ENCODE measurements at places on chromosomes 6 and 20.

- no peak for DNase-seq
Measured at GRCh38 chr20:58794510-58795180, 56.1 kb downstream of the GNAS-AS1 start.

GRCh38 chr20:57440678-57441509, 49.7 kb downstream of the RBM38 start:
- no peak for DNase-seq

- no peak for DNase-seq
Measured at GRCh38 chr6:54206510-54206909, 95.3 kb downstream of the MLIP start.

DNA sequence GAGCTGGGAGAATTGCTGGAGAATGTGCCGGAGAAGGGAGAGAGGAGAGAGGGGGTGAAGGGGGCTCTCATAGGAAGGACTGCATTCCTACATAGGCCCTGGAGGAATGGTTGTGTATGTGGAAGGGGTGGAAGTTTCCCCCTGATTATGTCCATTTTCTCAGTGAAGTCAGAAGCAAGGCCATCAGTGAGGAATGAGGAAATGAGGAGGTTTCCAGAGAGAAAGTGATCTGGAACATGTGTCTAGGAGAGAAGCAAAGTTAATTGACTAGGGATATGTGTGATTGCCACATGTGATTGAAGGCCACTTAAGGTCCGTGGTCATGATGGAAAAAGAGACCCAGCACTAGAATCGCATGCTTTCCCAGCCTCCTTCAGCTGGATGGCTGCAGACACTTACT, 42.3 kb downstream of the TBPL1 start:
- DNase-seq: no peak

DNA sequence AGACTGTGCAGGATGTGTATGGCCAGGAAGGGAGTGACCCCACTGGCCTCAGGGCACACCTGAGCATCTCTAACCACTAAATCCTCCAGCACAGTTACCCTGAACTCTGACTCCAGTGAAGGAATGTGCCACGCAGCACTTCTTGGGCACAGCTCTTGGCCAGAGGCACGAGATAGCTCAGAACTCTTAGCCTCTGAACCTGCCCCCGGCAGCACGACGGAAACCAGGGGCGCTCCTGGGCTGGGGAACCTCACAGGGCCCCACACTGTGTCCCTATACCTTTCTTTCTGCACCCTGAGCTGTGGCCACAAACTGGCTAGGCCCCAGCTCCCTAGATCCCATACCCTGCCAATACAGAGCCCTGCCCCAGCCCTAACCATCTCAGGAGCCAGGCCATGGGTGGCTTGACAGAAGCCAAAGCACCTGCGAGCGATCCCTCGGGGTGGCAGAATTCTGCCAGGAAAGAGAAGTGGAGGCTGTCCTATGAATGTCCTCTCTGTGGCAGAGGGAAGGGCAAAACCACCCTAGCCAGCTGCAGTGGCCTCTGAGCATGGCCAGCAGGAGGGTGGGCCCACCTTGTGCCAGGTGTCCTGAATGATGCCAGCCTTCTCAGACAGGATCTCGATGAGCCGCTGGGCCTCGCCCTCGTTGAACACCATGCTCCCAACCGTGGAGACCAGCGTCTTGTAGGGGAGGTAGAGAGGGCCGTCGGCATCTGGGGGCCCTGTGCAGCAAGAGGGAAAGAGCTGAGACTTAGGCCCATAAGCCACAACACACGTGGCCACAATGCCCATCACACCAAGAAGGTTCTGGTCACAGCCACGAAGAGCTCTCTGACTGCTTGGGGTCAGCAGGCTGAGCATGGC, 39.4 kb downstream of the RRBP1 start:
- no peak for DNase-seq

GRCh38 chr6:71290611-71291010, 2.0 kb downstream of the OGFRL1 start:
- DNase-seq: no peak

DNA sequence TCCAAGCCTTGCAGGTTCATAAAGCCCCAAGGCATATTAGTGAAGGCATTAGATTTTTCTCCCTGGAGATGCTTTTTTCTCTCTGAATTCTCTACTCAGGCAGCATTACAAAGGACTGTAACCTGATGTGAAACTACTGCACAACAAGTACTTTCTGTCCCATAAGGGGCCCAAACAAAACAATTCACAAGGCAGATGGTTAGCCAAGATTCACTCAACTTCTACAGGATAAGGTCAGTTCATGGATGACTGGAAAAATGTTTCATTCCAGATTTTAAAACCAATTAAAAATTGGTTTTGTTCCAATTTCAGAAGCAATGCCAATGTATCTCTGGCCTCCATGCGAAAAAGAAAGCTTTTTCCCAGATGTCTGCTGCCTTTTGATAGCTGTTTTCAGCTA, 181.8 kb downstream of the KHDC1L start:
- no peak for DNase-seq

DNA sequence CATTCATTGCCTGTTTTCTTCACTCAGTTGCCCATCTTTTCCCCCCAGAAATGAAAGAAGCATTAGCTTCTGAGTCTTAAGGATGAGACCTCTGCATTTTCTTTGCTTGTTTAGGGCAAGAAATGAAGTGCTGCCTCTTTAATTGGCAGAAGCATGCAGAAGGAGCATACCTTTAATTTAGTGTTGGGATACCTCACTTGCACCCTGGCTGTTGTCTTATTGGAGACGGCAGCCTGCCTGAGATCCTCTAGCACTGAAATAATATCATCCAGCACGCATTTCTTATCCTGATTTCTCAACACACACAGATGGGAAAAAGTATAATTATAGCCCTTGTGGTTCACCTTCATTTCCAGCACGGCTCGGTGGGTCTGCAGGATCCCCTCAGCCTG, 43.1 kb downstream of the PTCHD4 start:
- DNase-seq: no peak

DNA sequence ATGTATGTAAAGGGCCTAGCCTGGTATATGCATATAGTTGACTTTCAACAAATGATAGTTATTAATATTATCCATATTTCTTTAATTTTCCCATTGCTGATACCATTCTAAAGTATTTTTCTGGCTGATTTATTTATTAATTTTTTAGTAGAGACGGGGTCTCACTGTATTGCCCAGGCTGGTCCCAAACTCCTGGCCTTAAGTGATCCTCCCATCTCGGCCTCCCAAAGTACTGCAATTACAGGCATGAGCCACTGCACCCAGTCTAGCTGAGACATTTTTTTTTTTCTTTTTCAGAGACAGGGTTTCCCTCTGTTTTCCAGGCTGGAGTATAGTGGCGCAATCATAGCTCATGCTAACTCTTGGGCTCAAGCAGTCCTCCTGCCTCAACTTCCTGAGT, 29.8 kb upstream of the MROH8 start:
- DNase-seq: no peak

DNA sequence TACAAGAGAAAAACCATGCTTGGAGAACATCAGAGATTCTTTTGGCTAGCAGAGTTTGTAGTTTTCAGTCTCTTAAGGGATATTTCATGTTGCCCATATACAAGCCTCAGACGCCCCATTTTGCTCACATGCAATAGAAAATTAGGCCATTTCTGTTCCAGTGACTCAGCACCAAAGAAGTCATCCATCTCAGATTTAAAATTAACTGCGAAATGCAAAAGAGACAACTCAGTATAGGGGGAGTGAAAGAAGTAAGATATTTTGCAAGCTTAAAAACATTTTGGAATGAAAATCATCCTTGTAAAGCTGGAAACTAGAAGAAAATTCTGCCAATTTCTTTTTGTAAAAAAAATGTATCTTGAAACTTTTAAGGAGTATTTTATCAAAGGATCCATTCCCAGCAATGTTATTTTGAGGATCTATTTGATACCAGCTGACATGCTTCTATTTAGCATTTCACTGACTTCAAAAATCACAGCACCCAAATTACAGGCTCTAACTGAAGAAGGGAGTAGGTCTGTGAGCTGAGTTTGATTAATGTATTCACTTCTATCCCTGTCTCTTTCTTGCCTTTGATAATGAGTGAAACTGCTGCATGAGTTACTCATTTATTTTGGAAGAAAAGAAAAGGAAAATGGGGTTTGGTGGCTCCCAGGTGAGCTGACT, 223.7 kb upstream of the SULF2 start:
- no peak for DNase-seq

GRCh38 chr20:53513168-53513488, 80.5 kb downstream of the ZNF217 start:
- DNase-seq: no peak

DNA sequence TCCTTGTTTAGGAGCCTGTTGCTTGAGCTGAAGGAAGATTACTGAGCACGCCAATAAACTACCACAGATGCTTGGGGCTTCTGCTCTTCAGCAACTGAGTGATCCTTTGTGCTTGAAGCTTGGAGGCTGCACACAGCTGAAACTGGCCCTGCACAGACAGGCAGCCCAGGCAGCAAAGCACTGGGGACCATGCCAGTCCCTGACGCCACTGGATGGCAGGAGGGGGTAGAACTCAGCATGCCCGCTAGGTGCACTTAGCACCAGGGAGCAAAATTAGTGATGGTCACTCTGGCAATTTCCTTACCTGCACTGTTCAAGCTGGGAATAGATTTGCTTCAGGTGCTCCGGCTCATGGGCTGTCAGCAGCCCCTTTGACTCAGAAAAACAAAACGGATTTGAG, 91.5 kb downstream of the FAM50B start:
- DNase-seq: no peak

DNA sequence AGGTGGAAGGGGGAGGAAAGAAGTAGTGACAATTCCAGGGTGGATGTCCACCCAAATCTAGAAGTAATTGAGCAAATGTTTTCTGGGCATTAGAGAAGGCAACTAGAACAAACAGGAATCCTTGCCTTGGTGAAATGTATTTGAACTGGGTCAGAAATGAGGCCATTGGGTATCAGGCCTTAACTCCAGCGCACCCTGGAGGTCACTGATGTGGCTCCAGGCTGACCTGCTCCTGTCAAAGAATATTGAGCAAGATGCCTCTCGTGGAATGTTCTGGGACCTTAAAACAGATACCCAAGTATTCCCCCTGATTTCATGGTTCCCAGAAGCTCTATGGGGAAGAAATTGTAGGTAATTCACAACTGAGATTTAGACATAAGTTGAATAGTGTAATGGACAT, 6.9 kb downstream of the HLA-DPB1 start:
- no peak for DNase-seq

DNA sequence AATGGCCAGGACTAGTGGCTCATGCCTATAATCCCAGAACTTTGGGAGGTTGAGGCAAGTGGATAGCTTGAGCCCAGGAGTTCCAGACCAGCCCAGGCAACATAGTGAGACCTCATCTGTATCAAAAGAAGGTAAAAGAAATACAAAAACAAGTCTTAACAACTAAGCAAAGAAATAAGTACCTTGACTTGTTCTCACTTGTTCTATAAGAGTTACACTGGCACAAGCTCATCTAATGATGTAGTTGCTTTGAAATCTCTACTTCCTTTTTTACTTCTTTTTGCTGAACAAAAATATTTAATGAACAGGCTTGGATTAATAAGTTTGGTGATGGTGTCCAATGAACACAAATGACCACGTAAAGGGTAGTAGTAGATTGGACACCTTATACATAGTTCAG, 72.2 kb downstream of the SGK1 start:
- DNase-seq: no peak

- DNase-seq: no peak
Measured at GRCh38 chr6:144769142-144769541, 484.0 kb downstream of the UTRN start.

DNA sequence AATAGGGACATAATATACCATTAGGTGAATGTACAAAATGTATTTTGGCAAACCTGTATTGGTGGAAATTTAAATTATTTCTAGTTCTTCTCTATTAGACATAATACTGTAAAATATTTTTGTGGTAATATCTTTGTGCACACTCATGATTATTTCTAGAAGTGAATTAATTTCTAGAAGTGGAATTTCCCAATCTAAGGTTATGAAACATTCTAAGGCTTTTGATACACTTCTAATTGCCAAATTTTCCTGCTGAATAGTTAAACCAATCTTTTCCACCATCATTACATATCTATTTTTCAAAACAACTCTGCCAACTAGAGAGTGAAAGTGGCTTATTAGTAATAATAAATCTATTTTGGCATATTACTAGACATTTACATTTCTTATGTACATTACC, 1.8 kb upstream of the CCND3 start:
- DNase-seq: no peak

DNA sequence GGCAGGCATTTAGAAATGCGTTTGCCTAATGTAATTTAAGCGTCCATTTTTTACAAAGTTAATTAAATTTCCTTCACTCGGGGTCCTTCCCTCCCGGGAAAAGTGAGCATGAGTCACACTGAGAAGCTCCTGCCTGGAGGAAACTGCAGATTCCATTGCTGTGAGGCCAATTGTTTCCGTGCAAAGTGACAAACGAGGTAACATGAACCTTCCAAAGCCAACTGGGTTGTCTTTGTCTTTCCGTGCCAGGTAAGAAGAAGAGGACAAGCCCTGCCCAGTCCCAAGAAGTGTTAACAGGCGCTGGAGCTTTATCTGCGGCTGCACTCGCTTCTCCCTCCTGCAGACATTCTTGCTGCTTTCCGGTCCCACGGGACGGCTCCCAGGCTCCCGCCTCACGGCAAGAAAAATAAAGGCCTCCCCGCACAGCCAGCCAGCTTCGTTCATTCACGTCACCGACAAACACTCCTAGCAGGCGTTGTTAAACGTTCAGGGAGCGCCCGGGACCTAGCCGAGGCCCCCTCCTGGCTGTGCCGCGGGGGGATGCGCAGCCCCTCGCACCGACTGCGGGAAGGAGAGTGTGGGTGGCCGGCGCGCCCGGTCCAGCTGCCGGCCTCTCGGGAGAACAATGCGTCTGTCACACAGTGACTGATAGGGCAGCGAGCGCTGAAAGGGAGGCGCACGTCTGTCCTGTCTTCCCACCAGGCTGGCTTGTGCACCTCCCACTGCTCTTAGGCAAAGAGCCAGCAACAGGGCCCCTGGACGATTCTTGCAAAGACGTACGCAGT, 61.5 kb upstream of the HDDC2 start:
- no peak for DNase-seq

DNA sequence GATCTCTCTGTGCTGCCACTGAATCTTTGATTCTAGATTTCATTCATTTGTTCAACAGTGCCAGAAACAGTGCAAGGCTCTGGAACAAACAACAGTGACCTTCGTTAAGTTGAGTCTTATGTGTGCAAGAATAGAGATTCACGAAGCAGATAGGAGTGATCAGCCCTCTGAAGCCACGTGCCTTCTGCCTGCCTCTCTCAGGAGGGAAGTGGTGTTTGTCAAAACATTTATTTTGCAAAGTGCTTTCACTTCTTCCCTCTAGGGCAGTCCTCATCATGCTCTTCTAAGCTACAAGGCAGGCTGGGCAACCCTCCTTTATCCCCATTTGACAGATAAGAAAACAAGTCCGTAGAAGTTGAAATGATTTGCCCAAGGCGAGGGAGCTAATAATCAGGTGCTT, 204.3 kb downstream of the TFAP2C start:
- no peak for DNase-seq

- no peak for DNase-seq
Measured at GRCh38 chr20:57445298-57445697, 54.1 kb downstream of the RBM38 start.

GRCh38 chr20:10385850-10386544, 48.0 kb downstream of the MKKS start:
- DNase-seq: no peak

GRCh38 chr6:159646733-159647132, 46.3 kb downstream of the SOD2 start:
- DNase-seq: no peak

Data from central memory CD4-positive, alpha-beta T cell (primary cell).